Urinary bladder (tissue), 4 donors: ENCODE measurements at places on chromosomes 3 and 15. TPM values are rescaled to one million over a fixed set of nuclear protein-coding genes. Genes with fewer than 3 reads are reported as not detected.

DNA sequence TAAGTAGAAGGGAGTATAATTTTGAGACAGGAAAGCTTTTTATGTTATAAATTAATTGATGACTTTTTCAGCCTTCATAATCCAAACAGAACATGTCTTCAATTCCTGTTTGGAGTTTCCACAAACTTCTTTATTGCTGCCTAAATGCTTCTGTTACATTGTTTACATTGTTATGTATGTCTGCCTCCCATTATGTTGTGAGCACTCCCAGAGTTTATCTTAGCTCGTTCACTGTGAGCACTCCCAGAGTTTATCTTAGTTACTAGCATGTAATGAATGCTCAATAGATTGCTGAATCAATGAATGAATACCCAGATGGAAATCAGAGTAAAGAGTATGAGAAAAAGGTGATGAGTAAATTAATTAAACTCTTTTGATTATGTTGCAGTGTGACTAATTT lies 1178.0 kb downstream of the ROBO1 start:
- DNase-seq = no peak

DNA sequence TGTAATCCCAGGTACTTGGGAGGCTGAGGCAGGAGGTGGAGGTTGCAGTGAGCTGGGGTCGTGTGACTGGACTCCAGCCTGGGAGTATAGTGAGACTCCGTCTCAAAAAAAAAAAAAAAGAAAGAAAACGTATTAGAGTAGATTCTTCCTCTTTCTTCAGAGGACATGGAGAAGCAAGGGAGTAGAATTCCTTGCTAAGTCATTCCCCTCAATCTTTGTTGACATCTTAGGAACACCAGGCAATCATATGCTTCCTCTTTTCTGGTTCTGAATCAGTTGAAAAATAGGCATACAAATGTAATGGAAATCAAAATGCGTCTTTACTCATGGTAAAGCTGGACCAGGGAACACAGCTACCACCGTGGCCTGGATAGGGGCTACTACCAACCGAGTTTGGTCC lies 38.3 kb upstream of the ATOSA start:
- no peak for DNase-seq

- no peak for DNase-seq
Measured at GRCh38 chr3:46829699-46830208, 33.5 kb downstream of the MYL3 start.

DNA sequence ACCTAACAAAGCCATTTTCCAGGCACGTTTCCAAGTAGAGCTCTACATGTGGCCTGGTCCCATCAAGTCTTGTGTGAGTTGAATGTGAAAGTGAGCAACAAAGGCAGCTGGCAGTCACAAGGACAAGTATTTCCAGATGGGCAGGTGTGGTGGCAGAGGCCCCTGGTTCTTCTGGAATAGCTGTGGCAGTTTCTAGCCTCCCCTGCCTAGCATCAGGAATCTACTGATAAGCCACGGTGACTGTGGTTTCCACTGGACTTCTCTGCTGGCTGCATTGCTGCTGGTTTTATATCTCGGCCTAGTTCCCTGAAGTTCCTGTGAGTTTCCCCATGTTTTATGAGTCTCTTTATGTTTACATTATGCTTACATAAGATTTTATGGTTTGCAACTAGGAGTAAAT lies 117.7 kb downstream of the GOLIM4 start:
- no peak for DNase-seq

Gene IGSF11
- 3.5 TPM for total RNA-seq

Gene FHIT
- 7.4 TPM for total RNA-seq

- no peak for DNase-seq
Measured at GRCh38 chr3:56681984-56682461, 1.0 kb downstream of the TASOR start.

Gene ZMYND10
- total RNA-seq = 1.2 TPM

DNA sequence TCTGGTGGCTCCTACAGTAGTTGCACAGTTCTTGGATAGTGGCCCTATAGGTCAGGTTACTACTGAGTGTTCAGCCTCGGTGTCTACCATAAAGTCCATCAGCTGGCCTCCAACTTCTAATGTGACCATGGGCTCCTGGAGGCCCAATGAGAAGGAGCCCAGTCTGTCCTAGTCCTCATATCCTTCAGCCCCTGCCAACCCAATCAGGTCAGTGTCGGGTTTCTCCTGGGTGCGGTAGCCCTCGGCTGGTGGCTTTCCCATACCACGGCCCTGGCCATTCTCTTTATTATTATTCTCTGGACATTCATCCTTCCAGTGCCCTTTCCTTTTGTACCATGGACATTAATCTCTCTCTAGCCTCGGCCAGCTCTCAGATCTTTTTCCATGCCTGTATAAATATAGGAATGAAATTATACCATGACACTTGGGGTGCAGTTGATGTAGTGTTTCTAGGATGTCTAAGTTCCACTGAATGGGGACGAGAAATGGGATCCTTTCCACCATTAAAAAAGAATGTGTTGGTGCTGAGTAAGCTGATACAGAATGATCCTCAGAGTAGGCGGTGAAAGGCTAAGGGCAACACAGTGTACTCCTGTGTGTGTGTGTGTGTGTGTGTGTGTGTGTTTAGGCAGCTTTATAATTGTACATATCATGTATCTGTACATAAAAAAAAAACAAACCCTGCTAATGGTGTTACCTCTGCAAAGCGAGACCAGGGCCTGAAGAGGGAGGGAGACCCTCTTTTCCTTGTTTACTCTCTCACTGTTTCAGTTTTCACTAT lies 19.3 kb upstream of the NOX5 start:
- no peak for DNase-seq

Gene EHHADH
- total RNA-seq = 3.4 TPM

- peak; percentile 36 for DNase-seq
Measured at GRCh38 chr15:40274350-40275274, 8.3 kb downstream of the ANKRD63 start.

Gene TGM5
- total RNA-seq = 0.26 TPM

DNA sequence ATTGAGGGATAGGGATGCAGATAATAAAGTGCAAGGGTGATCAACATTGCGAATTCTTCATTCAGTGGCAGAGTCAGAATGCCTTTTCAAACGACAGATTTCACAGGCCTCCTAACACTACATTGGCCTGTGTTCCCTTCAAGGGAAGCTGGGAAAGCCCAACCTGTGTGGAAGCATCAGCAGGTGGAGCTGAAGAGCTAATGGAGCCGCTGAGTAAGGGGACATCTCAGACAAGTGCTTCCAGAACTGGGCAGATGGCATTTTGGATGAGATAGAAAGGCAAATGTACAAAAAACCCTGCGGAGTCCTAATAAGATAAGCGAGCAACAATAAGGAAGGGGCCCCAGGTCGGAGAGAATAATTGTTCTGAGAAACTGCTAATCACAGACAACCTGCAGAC lies 8.5 kb upstream of the SLC24A5 start:
- no peak for DNase-seq

Gene PATL2
- 1.7 TPM for total RNA-seq

Gene MAGI1
- 46.7 TPM for total RNA-seq

DNA sequence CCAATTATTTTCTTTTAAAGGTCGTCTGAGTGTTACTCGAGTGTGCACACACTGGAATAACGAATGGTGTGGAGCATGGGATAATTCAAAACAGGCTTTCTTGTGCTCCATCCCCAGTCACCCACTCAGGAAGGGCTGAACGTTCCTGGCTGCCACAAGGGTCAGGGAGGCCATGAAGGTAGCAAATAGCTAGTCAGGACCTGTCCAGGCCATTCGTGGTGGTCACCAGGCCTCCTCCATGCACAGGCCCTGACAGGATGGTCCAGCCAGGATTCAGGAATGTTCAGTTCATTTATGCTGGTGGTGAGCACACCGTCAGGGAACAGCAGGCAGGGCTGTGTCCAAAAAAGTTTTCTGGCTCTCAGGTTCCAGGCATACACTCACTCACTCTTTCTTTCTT lies 11.7 kb upstream of the NR2E3 start:
- no peak for DNase-seq

- DNase-seq = no peak
Measured at GRCh38 chr3:184604615-184605290, 43.2 kb downstream of the EPHB3 start.

DNA sequence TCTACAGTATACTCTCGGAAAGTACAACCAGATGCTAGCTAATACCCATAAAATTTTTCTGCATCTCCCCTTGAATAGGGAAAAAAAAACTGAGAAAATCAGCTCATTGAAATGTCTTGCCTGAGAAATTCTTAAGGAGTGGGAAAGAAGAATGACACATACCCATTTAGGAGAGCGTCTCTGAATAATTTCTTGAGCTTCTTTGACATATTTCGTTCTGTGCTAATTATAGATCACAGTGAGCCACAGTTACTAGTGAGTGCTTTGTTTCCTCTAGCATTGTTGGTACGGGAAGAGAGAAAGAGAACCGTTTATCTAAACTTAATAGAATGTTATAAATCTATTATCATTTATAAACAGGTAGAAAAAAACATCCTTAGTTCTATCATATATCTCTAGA lies 588.4 kb downstream of the UNC13C start:
- DNase-seq = no peak

DNA sequence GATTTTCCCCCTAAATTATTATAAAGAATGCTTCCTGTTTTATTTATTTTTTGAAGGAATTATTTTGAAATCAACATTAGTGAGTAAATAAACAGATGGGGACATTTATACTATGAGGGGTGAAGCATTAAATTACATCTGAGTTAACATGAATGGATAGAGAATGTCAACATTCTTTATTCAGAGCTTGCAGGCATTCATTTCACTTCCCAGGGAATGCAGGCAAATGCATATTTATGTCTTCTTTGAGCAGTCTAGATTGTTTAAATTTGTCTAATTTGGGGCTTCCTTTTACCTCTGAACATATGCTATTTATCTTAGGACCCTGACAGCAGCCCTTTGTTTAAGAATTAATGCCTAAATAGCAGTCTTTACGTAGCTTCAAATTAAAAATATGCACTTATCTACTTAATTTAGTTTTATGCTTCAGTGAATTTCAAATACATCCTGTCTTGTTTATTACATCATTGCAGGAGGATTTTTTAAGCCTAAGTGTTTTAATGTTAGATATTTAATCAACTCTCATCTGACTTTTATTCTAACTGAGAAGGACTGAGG lies 630.5 kb upstream of the LMCD1 start:
- no peak for DNase-seq

- no peak for DNase-seq
Measured at GRCh38 chr15:78243491-78243941, 9.2 kb upstream of the ACSBG1 start.

GRCh38 chr3:16844791-16845190 lies 40.0 kb upstream of the PLCL2 start:
- no peak for DNase-seq

- DNase-seq = no peak
Measured at GRCh38 chr3:17074559-17074958, 189.8 kb downstream of the PLCL2 start.

- DNase-seq = no peak
Measured at GRCh38 chr15:85579957-85580694, 199.7 kb downstream of the AKAP13 start.

GRCh38 chr15:26298659-26299170 lies 435.6 kb upstream of the ATP10A start:
- DNase-seq = no peak

DNA sequence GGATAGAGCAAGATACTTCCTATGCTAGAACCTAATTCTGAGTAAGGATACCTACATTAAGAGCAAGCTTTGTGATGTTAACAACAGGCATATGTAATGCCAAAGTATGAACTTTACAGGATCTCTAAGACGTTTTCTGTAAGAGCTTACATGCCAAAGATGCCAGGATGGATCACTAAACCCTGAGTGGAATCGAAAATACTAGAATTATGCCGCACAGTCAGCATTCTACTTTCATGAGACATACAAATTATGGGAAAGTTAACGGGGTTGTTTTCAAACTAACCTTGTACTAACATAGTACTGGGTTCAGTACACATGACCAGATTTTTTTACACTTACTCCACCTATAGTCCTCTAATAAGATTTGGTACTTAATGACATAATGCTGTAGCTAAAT lies 55.1 kb downstream of the AAGAB start:
- no peak for DNase-seq

DNA sequence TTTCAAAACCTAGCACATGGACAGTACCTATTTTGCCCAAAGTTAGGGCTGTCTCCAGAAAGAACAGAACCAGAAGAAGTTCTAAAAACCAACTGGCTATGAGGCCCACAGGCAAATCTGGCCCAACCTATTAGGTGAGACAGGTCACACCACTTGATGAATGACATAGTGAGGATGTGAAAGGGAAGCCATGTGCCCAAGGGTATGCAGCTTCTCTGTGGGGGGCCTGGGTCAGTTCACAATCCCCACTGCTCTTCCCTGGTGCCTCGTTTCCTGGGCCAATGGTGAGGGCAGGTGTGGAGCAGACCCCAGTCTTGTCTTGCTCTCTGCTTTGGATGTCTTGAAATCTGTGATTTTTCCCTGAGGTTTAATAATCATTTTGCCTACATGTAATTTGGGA lies 8.9 kb downstream of the INSYN1 start:
- DNase-seq = no peak

Gene TBL1XR1
- 252 TPM for total RNA-seq

- no peak for DNase-seq
Measured at GRCh38 chr15:60660290-60661051, 181.5 kb upstream of the ICE2 start.

- no peak for DNase-seq
Measured at GRCh38 chr3:62870321-62870720, 4.9 kb downstream of the CADPS start.

- DNase-seq = no peak
Measured at GRCh38 chr3:25727316-25727715, 55.9 kb downstream of the NGLY1 start.

DNA sequence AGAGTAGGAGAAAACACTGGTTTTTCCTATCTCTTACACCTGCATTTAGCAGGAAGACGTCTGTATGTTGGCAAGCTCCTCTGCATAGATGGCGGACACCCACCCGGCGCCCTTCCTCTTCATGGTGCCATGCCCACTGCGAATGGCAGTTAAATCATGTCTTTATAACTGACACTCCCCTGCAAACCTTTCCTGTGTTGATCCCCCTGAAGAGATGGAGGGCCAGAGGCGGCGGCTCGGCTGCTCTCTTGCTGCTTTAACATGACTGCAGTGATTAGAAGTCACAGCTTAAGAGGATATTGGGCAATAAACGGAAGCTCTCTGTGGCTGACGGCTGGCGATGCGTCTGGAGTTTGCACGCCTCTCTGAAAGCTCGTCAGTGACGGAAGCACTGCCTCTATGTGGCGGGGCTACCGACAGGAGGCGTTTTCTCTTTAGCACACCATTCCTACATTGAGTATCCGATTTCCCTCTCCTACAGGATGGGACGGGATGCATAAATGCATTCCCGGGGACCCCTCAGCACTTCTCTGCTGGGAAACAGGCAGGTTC lies 25.5 kb upstream of the SNRPA1 start:
- DNase-seq = no peak

GRCh38 chr15:80693682-80694610 lies 1.2 kb upstream of the ABHD17C start:
- no peak for DNase-seq

Gene ARPIN
- 18.9 TPM for total RNA-seq

GRCh38 chr15:67266870-67267269 lies 12.3 kb downstream of the IQCH start:
- DNase-seq = no peak

DNA sequence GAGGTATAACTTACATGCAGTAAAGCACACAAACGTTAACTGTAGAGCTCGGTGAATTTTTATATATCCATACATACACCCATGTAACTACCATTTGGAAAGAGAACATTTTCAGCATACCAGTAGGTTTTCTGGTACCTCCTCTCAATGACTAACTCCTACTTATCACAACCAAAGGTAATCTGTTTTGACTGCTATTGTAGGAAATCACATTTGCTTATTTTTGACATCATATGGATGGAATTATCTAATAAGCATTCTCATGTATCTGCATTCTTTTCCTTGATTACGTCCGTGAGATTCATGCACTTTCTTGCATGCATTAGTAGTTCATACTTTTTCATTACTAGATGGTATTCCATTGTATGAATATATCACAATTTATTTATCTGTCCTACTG lies 76.8 kb downstream of the CSNK1G1 start:
- no peak for DNase-seq
